ENCODE measurements at places on chromosomes 3 and 15.

- DNase-seq = no peak
Observed at GRCh38 chr3:142337994-142338393, 109.8 kb downstream of the XRN1 start.

GRCh38 chr3:107512108-107512507 is 10.7 kb upstream of the BBX start:
- no peak for DNase-seq

- no peak for DNase-seq
Observed at GRCh38 chr15:67701669-67702068, 123.6 kb upstream of the SKOR1 start.

DNA sequence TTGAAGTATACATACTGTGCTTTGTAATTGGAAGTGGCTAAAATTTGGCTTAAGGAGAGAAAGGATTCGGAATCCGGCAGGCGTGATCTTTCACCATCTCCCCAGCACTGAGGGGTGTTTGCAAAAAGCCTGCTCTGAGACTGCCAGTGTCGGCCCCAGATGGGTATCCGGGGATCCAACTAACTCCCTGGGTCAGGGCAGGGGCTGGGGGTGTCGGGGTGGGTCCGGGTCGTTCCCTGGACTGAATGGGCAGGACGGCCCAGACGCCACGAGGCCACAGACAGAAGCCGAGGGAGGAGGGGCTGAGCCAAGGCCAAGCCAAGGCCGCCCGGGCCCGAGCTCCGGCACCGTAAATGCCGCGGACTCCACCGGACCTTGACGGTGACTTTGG is 349 bp downstream of the PPIB start:
- DNase-seq = no peak

DNA sequence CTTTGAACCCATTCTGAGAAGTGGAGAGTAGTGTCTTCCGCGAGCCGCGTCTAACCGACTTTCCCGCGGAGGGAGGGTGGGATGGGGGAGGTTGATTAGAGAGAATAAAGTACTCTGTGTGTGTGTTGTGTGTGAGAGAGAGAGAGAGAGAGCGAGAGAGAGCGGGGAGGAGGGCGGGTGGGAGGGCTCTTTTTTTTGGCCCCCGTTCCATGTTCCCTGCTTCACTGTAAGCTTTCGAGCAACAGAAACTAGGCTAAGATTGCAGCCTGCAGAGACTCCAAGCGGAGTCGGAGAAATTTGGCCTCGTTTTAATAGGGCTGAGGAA is 1.6 kb upstream of the MEIS2 start:
- no peak for DNase-seq

DNA sequence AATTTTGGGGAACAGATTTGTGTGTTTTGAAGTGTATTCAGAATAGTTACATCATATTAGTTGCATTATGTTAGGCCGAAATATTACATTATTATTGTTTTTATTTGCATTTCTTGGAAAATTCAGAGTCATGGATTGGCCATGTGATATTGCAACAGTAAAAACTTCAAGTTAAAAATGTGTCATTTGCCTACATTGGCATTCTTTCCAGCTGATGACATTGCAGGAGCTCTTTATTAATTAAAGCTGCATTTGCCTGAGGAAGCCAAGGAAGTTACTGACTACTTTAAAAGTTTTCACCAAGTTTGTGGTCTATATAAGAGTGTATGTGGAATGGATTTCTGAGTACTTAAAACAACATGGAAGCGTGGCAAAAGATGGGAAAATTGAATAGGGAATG is 726.4 kb upstream of the SGO1 start:
- no peak for DNase-seq

DNA sequence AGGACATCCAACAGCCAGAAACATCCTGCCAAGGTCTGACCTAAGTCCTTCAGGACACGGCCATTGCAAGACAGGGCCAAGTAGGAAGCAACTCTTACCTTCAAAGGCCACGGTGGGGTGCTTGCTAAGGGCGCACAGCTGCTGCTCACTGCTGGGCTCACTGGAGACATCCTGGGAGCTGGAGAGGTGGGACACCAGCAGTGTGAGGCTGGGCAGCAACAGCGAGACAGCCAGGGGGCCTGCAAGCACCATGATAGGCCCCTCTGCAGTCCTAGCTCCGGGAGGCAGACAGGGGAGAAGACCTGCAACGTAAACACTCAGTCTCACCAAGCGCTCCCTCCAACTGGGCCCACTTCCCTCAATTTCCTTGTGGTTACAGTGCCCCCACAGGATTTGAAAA is 79.2 kb downstream of the SEMA5B start:
- no peak for DNase-seq

GRCh38 chr3:194080436-194080835 is 55.5 kb upstream of the HES1 start:
- no peak for DNase-seq

DNA sequence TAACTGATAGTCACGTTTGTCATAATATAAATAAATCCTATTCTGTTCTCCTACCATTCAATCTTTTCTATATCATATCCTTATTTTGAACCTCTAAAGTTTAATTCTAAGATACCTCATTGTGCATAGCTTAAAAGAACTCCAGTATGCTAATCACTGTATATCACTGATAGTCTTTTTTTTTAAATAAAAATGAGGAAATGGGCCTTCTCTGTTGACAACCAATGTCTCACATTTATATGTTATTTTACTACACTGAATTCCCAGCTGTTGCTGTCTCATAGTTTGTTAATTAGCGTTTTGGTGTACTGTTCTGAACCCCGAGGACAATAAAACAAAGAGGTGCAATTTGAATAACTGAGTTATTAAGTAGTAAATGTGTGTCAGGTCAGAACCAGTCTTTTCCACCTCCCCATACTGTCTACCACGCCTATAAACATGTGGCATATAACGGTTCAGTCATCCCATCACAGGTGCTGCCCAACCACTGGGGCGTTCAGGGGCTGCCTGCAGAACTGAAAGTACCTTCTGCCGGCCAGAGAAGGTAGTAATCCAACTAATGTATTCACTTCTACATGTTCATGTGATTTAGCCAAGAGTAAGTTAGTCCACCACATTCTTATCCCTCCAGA is 14.9 kb downstream of the CBLB start:
- peak; percentile 83 for DNase-seq

- DNase-seq = no peak
Observed at GRCh38 chr3:55622116-55622515, 135.0 kb upstream of the WNT5A start.

- no peak for DNase-seq
Observed at GRCh38 chr15:91795235-91795634, 58.3 kb upstream of the SLCO3A1 start.

DNA sequence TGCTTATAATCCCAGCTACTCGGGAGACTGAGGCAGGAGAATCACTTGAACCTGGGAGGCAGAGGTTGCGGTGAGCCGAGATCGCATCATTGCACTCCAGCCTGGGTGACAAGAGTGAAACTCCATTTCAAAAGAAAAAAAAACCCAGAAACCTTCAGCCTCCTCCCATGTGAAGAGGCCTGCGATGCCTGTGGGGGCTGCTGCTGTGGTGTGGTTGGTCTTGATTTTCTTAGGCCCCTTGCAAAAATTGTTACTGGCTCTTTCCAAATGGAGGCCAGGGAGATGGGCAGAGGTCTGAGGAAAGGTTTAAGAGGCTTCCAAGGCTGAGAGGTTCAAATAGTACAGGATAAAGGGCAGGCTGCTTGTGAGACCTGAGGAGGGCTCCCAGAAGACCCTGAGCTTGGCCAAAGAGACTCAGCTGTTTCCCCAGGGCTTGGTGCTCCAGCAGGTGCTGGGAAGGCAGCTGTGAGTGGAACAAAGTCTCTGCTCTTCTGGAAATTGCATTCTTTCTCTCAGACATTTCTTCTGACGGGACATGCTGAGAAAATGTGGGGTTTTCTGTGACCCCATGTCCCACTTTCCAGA is 18.4 kb downstream of the GCSAM start:
- DNase-seq = peak; percentile 60

GRCh38 chr3:7280318-7280717 is 419.4 kb downstream of the GRM7 start:
- DNase-seq = no peak

DNA sequence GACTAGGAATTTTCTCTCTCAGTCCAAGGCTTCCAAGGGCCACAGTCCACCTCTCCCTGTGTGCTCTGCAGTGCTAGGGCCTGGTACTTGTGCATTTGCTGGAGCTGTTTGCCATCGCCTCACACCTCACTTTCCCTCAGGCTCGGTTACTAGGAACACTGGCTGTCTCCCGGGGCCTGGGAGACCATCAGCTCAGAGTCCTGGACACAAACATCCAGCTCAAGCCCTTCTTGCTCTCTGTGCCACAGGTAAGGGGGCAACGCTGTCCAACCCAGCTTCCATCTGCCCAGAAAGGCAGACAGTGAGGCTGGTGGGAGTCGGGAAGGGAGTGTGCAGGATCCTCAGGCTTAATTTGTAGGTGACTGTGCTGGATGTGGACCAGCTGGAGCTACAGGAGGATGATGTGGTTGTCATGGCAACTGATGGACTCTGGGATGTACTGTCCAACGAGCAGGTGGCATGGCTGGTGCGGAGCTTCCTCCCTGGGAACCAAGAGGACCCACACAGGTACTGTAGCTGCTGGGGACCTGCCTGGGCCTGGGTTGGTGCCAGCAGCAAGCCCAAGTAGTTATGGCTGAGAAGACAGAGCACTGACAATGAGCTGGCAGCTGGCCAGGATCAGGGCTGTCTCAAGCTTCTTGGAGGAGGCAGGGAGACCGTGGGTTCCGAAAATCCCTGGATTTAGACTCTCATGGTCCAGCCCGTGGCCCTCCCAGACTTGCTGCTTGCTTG is 3.4 kb downstream of the PPM1M start:
- no peak for DNase-seq

DNA sequence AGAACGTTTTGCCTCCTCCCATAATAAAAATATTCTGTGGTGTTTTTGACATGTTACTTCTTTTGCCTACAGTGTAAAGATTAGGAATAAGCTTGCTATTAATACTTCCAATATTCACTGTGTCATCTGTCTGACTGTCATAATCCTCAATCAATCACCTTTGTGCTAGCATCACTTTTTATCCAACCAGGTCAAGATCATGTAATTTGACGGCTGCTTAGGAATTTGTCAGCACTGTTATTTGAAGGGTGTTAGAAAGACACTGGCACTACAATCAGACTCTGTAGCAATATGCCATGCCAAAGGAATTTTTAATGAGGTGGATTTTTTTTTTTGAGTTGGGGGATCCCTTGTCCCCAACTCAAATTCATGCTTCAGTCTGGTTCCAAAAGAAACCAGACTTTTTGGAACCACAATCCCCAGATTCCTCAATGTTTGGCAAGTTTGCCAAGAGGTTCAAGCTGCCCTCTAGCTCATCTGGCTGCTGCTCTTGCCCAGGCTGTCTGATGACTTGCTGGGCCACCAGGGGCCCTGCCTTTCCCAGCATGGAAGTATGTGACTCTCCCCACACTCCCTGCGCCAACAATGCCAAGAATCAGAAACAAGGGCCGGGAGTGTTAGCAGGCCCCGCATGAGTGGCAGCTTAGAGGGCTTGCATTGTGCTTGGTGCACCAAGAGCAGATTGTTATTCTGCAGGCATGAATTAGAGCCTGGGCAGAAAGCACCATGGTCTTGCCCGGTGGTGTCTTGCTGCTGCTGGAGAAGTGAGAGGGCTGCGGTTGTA is 58.6 kb upstream of the TSC22D2 start:
- no peak for DNase-seq

DNA sequence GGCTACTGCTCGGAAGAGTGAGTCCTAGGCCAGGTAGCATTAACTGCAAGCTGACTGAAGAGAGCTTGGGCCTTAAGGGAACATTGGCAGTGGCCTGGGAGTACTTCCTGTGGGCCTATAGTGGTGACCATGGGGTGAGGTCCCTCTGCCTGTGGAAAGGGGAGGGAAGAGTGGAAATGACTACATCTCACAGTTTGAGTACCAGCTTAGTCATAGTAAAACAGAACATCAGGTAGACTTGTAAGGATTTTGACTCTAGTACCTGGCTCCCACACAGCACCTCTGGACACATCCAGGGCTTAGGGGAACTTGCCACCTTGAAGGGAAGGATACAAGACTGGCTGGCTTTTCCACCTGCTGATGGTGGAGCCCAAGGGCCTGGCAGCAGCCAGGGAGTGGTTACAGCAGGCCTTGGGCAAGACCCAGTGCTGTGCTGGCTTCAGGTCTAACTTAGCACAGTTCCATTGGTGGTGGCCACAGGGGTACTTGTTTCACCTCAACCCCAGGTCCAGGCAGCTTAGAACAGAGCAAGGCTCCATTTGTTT is 147.8 kb downstream of the SLC9A9 start:
- no peak for DNase-seq

GRCh38 chr3:57036952-57037351 is 23.5 kb upstream of the SPATA12 start:
- DNase-seq = no peak

DNA sequence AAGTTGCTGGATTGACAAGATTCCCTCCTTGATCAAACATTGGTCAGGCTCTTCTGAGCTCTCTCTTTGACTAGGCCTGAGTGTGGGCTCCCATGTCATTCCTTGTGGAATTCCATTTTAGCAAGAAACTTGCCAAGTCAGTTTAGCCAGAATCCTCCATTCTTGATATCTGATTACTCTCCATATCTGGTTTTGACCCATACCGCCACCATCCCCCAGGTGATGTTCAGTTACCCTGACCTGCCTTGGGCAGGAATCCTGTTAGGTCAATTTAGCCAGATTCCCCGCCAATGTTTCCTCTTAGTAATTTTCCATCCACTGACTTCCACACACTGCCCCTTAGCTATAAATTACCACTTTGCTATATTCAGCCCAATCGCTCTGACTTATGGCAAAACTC is 1.0 kb upstream of the PCCB start:
- DNase-seq = no peak

GRCh38 chr3:154018100-154018696 is 103.0 kb upstream of the ARHGEF26 start:
- no peak for DNase-seq

- no peak for DNase-seq
Observed at GRCh38 chr3:171193693-171194092, 167.2 kb upstream of the SLC2A2 start.

DNA sequence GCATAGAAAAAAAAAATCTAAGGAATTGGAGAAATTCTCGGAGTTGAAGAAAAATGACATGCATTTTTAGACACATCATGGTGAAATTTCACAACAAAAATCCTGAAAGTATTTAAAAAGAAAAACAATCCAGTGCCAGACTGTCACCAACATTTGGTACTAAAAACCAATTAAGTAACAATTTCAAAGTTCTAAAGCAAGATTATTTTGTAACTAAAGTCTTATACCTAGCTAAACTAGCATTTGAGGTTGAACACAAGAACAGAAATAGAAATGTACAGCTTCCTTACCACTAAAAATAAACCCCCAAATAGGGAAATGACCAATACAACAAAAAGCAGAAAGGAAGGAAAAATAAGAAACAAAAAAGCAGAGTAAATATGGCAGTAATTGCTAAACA is 11.9 kb downstream of the TOMM70 start:
- no peak for DNase-seq

GRCh38 chr3:111738238-111738637 is 120.8 kb upstream of the PHLDB2 start:
- no peak for DNase-seq

Data from stimulated activated naive B cell treated with anti-CD40 and anti-IgM and Interleukin-4, amounts not matched to agents 10 μg/mL and 1 μg/mL and 100 μg/mL, for 72 hours (primary cell).